ENCODE measurements at places on chromosomes 2 and 18.

DNA sequence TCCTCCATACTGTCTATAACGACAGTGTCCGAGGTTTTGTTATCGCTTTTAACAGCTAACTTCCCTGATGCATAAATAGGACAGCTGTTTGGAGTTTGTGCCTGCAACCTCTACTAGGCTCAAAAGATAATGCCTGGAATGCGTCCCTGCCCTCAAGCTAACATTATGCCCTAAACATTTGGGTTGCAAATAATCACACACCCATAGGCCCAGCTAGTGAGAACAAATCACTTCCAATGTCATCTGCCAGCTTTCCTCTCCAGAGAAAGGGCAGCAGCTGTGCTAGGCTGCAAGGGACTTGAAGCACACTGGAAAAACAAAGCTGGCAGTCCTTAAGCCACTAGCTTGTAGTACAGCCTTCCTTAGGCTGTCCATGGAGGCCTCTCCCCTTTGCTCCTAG is 201.8 kb upstream of the LYPD1 start:
- DNase-seq, result no peak

- peak; percentile 39 for DNase-seq
Observed at GRCh38 chr18:79944126-79944731, 7.2 kb downstream of the SLC66A2 start.

- no peak for DNase-seq
Observed at GRCh38 chr18:12015416-12016062, 34.2 kb downstream of the IMPA2 start.

GRCh38 chr2:62787386-62787785 is 81.9 kb downstream of the EHBP1 start:
- DNase-seq, result peak; percentile 21

DNA sequence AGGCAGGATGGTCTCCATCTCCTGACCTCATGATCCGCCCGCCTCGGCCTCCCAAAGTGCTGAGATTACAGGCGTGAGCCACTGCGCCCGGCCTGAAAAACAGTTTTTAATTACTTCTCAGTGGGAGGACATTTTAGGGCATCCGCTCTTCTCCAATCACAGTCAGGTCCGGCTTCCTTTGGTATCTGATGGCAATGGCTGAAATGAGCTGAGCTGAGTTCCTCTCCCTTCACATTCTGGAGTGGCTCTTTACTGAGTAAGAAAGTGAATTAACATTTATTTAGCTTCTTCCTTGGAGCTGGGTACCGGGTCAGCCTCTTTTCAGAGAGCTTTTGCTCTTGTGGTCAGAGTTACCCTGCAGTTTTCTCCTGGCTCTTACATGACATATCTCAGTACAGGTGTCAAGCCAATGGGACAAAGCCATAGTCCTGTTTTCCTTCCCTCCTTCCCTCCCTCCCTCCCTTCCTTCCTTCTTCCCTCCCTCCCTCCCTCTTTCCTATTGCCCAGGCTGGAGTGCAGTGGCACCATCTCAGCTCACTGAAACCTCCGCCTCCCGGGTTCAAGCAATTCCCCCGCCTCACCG is 1.1 kb upstream of the TTC27 start:
- DNase-seq, result no peak

GRCh38 chr2:39247512-39248043 is 3.8 kb upstream of the CDKL4 start:
- DNase-seq, result peak; percentile 63

DNA sequence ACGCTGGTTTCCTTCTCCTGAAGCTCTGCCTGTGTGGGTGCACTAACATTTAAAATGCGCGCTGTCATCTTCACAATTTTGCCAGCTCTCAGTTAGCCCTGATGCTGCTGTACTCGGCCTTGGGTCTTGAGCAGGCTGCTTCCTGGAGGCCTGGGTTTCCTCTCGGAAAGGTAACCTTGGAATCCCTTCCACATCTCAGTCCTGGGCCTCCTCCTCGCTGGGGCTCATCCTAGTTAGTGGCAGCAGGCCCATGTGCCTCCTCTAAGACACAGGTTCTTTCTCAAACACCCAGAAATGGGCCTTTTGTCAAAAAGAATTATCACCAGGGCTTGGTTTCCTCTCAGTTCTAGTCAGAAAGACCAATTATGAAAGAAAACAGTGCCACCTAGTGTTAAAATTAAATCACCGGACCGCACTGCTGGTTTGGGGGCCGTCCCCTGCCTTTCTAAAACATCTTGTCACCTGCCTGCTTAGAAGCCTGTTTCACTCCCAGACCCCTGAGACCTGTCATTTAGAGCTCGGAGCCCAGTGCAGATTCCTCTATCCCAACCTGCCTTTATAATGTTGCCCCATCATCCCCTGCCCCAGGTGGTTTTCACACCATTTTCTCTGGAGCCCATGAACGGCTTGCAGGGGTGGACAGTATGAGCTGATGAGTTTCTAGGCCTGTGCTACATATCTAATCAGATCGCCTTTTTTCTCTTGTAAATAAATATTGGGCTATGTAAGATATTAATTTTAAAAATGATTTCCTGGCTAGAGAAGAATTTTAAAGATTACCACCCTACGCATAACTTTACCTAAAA is 42.4 kb downstream of the HK2 start:
- DNase-seq, result peak; percentile 45

GRCh38 chr2:198700319-198700718 is 757.4 kb downstream of the SATB2 start:
- DNase-seq, result peak; percentile 95

GRCh38 chr18:23284629-23285028 is 149.3 kb downstream of the CABLES1 start:
- no peak for DNase-seq

DNA sequence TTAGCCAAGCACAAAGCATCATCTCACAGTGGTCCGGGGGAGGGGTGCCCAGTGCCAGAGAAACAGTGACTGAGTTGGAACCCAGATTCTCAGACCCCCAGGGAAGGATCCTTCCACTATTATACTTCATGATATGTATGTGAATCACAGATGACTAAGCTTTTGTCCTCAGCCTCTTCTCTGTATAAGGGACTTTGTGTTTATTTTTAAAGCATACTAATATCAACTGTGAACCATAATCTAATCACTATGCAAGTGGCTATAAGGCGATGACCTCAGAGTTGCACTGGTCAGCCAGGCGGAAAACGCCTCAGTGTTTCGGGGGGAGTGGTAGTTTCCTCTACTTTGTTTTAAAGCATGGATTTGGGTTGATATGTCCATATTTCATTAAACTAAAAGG is 160.4 kb upstream of the TMEM200C start:
- no peak for DNase-seq

GRCh38 chr2:209526561-209526960 is 102.7 kb downstream of the MAP2 start:
- DNase-seq, result no peak

DNA sequence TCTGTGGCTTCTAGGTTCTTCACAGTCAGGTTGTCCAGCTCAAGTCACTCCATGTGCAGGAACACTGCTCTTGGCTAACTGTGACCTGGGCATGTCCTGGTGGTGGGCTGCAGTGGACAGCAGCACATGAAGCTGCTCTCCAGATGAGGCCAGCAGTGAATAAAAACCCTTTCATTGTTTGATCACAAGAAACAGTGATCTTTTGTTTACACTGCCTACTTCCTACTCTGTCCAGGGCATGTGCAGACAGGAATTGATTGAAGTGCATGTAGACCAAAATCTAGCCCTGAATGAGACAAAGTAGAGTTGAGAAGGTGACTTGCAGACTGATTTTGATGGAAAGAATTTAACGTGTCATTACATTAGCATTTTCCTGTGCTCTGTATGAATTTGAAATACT is 34.9 kb downstream of the BCL2L11 start:
- peak; percentile 48 for DNase-seq

GRCh38 chr2:237164474-237165042 is 78.9 kb downstream of the COPS8 start:
- no peak for DNase-seq
